HS-27A (cell line): ENCODE measurements at places on chromosomes 3 and 15.
A peak's percentile ranks its signal among the peaks of the same experiment; 100 is the strongest.

- no peak for DNase-seq
Measured at GRCh38 chr15:97615114-97615513, 345.4 kb upstream of the ARRDC4 start.

GRCh38 chr3:182697345-182697919 is 95.9 kb upstream of the ATP11B start:
- no peak for DNase-seq

GRCh38 chr3:145704020-145704419 is 457.0 kb downstream of the PLOD2 start:
- DNase-seq: peak; percentile 19

DNA sequence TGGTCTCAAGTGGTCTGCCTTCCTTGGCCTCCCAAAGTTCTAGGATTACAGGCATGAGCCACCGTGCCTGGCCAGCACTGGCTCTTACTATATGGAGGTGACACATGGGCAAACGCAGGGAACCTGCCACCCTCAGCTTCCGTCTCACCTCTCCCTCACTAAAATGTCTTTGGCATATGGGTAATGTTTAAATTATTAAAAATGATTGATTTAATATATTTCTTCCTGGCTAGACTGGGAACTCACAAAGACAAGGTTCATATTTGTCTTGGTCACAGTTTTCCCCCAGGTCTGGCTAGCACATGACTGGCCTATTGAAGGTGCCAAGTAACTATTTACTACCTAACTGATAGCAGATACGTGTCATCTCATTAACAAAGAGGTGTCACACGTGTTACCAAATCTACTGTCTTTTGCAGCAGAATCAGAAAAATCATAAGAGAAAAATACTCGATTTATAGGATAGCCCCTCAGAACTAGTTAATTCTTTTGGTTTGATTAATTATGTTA is 48.2 kb downstream of the SYNM start:
- no peak for DNase-seq

GRCh38 chr3:50594253-50594785 is 17.3 kb downstream of the CISH start:
- no peak for DNase-seq

GRCh38 chr3:45592830-45593707 is 1.5 kb upstream of the LIMD1 start:
- peak; percentile 74 for DNase-seq

DNA sequence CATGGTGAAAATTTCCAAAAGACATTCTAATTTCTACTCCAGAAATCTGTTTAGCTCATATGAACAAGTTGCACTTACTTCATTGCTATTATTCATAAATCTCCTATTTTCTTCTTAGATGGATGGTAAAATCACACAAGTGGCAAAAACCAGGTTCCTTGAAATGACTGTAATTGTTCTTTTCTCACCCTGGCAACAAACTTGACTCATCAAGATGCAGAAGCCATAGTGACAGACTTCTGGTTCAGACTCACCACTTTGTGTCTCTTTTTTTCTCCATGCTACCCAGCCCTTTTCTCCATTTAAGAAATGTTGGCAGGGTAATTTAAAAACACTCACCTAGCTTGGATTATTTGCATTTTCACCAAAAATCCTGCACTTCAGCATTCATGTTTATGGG is 82.1 kb downstream of the LRRC28 start:
- DNase-seq: no peak

- no peak for DNase-seq
Measured at GRCh38 chr3:148873977-148874376, 8.9 kb downstream of the CPA3 start.

- no peak for DNase-seq
Measured at GRCh38 chr15:75081150-75081549, 57.8 kb downstream of the PPCDC start.

- peak; percentile 64 for DNase-seq
Measured at GRCh38 chr15:75455424-75455981, 4.0 kb upstream of the SIN3A start.
